T-helper 22 cell (primary cell): ENCODE measurements at places on chromosomes 1 and 21.

GRCh38 chr1:22749919-22750684 is 39.5 kb downstream of the EPHB2 start:
- no peak for DNase-seq

DNA sequence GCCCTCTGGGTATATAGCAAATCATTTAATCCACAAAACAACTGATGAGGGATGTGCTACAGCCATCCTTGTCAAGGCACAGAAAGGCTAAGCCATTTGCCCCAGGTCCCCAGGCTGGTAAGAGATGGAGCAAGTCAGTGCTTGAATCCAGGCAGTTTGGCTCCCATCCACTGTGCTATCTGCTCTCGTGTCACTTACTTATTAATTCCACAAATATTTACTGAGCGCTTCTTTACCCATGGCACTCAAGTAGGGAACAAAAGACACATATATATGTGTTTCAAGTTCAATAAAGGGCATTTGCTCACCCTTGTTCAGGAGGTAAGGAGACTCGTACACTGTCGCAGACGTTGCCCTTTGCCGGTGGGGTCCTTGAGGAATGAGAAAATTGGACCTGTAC is 38.6 kb upstream of the MPZL1 start:
- no peak for DNase-seq

- no peak for DNase-seq
These were observed 34.6 kb upstream of the TLR5 start for GRCh38 chr1:223177681-223178080.

DNA sequence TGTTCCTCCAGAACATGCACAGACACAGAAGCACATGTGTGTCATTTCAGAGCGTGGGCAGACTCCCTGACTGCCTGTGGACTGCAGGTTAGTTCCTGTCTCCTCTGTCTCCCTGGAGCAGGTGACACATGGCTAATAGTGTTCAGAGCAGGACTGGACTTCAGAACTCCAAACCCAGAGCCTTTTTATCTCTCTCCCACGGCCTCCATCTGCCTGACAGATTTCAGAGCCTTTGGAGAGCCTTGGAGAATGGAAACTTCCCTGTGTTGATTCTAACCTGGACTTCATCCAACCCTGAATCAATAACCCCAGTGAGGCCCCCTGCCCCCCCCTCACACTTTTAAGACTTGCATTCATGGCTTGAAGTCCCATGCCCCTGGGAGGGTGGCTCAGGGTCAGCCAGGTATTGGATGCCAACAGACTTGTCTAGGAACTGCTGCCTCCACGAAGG is 44.4 kb downstream of the C1orf198 start:
- no peak for DNase-seq

DNA sequence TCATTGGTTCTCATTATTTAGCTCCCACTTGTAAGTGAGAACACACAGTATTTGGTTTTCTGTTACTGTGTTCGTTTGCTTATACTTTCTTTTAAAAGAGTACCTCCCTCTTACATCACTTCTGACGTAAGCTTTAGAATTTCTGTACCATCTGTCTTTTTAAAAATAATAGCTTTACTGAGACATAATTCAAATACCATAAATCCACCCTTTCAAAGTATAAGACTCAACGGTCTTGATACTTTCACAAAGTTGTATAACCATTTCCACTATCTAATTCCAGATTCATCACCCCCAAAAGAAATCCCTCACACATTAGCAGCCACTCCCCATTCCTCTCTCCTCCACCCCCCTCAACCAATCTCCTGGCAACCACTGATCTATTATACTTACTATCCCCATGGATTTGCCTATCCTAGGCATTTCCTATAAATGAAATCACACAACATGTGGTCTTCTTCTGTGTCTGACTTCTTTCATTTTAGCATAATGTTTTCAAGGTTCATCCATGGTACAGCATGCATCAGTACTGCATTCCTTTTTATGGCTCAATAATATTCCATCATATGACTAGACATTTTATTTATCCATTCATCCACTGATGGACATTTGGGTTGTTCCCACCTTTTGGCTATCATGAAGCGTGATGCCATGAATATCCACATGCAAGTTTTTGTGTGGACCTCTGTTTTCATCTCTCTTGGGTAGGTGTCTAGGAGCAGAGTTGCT is 104.7 kb downstream of the HLCS start:
- DNase-seq = no peak

DNA sequence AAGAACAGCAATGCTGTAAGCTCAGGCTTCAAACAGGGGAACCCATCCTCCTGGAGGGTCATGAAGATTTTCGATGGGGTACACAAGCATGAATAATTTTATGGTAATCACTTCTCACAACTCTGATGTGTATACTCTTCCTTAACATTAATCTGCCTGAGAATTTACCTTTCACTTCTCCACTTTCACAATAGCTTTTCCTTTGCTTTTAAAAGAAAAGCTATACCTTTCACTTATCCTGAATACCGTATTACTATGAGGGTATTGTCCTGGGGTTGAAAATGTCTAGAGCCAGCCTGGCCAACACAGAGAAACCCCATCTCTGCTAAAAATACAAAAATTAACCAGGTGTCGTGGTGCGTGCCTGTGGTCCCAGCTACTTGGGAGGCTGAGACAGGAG is 12.7 kb upstream of the ZYG11B start:
- DNase-seq = no peak

- no peak for DNase-seq
These were observed 29.7 kb downstream of the SLC26A9 start for GRCh38 chr1:205913451-205914154.

DNA sequence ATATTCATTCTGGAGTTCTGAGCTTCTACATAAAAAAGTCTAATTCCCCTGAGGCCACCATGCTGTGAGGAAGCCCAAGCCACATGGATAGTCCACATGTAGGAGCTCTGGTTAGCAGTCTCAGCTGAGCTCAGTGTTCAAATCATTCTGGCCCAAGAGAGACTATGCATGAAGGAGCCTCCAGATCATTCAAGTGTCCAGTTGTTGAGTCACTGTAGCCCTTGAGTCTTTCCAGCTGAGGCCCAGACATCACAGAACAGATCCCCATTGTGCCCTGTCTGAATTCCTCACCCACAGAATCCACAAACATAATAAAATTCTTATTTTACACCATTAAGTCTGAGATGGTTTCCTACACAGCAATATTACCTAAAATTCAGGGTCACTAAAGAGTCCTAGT is 107.0 kb upstream of the NGF start:
- DNase-seq = no peak

DNA sequence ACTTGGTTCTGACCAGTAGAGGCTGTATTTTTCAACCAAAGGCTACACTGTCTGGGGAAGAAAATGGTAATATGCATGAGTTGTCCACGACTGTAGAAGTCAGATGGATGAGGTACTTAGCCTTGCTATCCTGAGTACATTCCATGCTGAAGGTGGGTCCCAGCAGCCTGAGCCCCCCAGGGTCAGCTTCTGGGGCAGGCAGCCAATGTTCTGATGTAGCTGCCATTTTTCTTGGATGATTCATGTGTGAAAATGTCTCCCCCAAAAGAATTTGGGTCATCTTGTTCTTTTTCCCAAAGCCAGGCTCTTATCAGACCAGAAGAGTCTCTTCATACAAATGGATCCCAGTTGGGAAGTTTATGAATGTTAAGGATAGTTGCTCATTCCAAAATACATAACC is 172.2 kb upstream of the UBE2U start:
- DNase-seq = no peak

- DNase-seq = no peak
These were observed 5.5 kb downstream of the GBP6 start for GRCh38 chr1:89369331-89369730.

GRCh38 chr1:92994105-92994712 is 32.9 kb upstream of the DIPK1A start:
- DNase-seq = peak; percentile 45

DNA sequence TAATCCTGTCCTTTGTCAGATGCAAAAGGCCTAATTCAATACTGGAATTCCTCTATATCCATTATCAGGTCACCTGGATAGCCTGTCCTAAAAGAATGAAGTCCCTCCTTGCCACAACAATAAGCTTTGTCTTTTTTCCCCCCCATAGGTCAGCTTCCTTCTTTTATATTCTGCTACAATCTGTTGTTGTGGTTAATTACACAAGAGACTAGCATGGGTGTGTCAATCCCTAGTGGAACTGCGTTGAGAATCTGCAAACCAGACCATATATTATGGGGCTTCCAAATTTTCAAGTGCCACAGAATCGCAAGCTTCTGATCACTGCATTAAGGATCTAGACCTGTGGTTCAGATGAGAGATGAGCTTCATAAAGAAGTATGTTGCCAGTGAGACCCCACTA is 349.6 kb downstream of the SMYD3 start:
- no peak for DNase-seq

DNA sequence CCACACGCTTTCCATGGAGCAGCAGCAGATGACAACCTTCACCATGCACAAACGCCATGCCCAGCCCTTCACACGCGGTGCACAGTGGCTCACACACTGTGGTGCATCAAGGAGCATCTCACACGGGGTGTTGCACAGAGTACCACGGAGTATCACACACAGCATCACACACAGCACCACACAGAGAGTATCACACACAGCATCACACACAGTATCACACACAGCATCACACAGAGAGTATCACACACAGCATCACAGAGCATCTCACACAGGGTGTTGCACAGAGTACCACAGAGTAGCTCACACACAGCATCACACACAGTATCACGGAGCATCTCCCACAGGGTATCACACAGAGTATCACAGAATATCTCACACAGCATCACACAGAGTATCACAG is 122.2 kb upstream of the RAB4A start:
- no peak for DNase-seq

- no peak for DNase-seq
These were observed 60.0 kb upstream of the FGGY start for GRCh38 chr1:59236721-59237545.

DNA sequence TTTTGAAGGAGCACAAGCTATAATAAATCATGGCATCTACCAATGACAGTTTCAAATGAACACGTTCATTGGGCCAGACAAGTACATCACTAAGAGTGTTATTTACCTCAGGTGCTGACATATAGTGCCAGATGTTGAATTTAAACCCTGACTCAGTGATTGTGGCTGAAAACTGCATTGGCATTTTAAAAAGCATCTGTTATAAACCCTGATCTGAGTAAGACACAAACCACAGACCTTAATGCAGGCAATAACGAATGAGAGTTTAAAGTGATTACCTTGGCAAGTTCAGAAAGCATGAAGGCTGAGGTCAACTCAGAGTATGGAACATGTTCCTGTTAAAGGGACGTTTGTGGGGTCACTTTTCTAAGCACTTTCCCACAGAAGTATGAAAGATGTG is 865.1 kb upstream of the TMPRSS15 start:
- DNase-seq = no peak

DNA sequence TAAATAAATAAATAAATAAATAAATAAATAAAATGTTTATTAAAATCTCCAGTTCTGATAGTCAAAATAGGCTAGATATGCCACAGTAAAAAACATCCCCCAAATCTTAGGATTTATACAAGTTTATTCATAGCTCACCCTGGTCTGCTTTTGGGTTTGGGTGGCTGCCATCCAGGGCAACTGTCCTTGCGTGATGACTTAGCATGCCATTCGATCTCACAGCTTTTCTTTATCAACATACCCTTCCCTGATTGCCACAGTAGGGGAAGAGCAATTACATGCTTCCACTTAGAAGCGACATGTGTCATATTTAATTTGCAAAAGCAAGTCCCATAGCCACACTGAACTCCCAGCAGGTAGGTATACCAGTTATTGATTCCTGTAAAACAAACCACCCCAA is 52.7 kb downstream of the TEX35 start:
- DNase-seq = no peak

- DNase-seq = no peak
These were observed 46.2 kb downstream of the SH3GLB1 start for GRCh38 chr1:86750530-86750929.

- DNase-seq = no peak
These were observed 90.2 kb upstream of the C1orf21 start for GRCh38 chr1:184296466-184297243.

DNA sequence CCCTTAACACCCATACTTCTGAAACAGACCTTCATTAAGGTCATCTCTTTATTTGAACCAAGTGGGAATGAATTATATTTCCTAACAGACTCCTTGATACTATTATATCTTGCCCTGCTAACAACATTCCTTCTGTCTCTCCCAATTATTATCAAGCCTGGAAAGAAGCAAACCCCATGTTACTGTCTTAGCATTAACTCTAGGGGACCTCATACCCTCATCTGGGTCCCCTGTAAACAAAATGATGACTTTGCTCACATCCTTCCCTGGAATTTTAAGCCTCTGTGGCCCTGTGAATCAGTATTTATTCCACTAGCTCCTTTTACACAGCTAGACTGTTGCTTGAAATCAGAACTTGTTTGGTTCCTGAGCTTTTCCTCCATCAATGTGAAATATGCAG is 38.3 kb upstream of the BCL10 start:
- no peak for DNase-seq

DNA sequence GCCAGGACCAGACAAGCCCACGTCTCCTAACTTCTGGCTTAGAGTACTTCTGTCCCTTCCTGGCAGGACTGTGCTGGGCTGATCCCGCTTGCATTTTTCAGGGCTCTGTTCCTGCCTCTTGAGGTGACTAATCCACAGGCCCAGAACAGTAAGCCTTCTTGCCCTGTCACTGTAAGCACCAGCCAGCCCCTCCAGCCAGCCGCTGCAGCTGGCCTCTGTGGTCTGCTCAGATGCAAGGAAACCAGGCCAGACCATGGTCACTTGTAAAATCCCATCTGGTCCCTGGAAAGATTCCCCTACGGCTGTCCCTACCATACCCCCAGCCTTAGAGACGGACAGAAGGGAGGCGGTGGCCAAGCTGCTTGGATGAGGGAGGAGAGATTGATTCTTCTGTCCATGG is 74.2 kb downstream of the KIRREL1 start:
- DNase-seq = no peak

GRCh38 chr1:61268546-61269240 is 186.3 kb downstream of the NFIA start:
- DNase-seq = no peak

DNA sequence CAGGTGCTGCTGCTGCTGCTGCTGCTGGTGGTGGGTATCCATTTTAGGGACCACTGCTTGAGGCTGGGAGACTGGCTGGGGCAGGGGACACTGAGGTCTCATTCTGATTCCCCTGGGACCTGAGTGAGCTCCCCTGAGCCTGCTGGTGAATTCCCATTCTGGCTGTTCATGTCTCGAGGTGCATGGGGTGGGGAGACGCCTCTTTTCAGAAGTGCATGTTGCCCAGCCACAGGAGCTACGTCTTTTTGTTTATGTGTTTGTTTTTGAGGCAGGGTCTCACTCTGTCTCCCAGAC is 133.4 kb downstream of the RHOU start:
- DNase-seq = no peak

GRCh38 chr1:41484402-41485241 is at the start of gene EDN2:
Gene EDN2 (minus strand): TSS chr1:41484683. CDS start chr1:41484601, 82 bp downstream.
- no peak for DNase-seq

DNA sequence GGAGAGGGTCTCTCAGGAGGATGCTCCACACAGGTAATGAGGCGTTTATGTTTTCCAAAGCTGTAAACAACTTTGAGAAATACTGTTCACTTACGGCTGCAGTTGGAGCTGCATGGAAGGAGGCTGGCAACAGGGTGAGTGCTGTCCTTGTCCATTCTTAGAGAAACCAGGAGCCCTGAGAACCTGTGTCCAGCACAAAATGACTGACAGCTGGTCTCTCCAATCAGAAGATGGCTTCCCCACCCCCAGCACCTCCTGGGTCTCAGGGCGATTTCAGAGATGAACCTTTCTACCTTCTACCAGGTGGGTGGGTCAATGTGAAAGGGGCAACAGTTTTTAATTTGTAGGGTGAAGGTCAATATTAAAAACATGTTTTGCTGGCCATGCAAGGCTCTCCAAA is 353.6 kb downstream of the NPHP4 start:
- no peak for DNase-seq

- no peak for DNase-seq
These were observed 110.5 kb downstream of the CNIH3 start for GRCh38 chr1:224726441-224727182.

GRCh38 chr1:43764581-43764980 is 57.2 kb downstream of the ST3GAL3 start:
- DNase-seq = no peak
